ENCODE measurements at places on chromosomes 13 and 19. TPM values are rescaled to one million over a fixed set of nuclear protein-coding genes. Genes with fewer than 3 reads are reported as not detected.

Gene OSCAR
- 22.9 TPM for total RNA-seq

Gene F10
- total RNA-seq, result 0.75 TPM

Gene AMER2
- 0.04 TPM for total RNA-seq

Gene ETFB
- total RNA-seq, result 29.8 TPM

Gene KCNRG
- not detected for total RNA-seq

Gene ZNF682
- total RNA-seq, result 3.3 TPM

Gene DAND5
- total RNA-seq, result not detected

Gene RHPN2
- total RNA-seq, result 21.3 TPM

Gene SLITRK6
- not detected for total RNA-seq

Gene CD33
- not detected for total RNA-seq
